ENCODE measurements at places on chromosomes 12 and 14. TPM values are rescaled to one million over a fixed set of nuclear protein-coding genes. Genes with fewer than 3 reads are reported as not detected.

The TPI1 gene
- 743 TPM for total RNA-seq

- DNase-seq: peak; percentile 38
Measured at GRCh38 chr14:34628681-34629135, 1.2 kb downstream of the SNX6 start.

DNA sequence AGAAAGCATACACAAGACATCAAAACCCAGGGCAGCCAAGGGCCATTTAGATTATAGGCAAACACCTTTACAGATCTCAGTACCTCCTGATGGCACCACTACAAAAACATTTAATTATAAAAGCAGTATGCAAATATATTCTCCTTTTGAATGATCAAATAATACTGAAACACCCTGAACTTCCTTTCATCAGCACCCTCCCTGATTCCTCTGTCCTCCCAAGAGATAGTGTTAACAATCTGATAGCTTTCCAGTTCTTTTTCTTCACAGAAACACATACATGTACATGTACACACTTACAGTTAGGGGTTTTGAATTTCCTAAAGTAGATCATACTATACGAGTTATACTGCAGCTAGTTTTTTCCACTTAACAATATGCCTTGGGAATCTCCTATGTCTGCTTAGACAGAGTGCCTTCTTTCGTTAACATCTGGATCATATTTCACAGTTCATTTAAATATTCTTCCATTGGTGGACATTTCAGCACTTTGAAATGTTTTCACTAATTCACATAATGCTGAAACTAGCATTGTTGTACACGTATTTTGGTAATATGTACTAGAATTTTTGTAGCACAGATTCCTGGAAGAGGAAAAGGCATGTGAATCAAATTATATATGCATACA is 35.2 kb downstream of the TDG start:
- DNase-seq: no peak

- DNase-seq: no peak
Measured at GRCh38 chr12:3253682-3254275, 176.6 kb downstream of the TSPAN9 start.

The NFE2 gene
- total RNA-seq: not detected

DNA sequence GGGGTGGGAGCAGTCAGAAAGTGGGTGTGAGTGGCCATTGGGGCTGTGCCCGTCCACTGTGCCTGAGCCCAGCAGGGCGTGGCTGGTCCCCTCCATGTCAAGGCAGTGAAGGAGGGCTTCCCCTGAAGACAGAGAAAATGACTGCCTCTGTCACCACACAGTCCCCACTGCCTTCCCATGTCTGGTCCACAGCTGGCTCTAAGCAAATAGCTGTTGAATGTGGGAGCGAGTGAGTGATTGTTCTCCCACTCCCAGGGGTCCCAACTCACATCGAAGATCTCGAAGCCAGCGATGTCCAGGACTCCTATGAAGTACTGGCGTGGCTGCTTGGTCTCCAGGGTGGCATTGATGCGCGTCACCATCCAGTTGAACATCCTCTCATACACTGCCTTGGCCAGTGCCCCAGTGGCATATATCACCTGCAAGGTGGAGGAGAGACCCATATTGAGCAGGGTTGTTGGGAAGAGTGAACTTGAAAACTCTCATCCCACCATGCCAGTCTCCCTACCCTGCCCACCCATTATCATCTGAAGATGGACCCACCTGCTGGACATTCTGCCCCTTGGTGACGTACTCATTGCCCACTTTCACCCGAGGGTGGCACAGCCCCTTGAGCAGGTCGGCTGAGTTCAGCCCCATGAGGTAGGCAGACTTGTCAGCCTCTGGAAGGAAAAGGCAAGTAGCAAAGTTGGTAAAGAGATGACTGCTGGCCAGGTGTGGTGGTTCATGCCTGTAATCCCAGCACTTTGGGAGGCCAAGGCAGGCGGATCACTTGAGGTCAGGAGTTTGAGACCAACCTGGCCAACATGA is 6.6 kb downstream of the MYH7 start:
- DNase-seq: no peak

DNA sequence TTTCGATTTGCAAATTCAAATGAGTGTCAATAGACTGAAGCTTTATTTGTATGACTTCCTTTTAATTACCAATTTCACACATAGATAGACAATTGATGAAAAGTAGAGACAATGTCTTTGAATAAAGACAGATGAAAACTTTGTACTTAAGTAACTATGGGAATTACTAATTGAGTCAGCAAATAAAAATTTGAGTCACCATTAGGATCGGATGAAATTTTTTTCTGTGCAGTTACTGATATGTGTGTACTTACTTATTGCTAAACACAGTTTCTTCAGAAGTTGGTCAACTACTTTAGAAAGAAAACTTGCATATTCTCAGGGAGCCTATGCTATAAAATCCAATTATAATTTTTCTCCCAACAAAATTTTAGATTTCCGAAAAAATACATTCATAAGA is 224.9 kb upstream of the SLC16A7 start:
- no peak for DNase-seq

- DNase-seq: no peak
Measured at GRCh38 chr12:292186-292585, 29.6 kb upstream of the SLC6A13 start.

DNA sequence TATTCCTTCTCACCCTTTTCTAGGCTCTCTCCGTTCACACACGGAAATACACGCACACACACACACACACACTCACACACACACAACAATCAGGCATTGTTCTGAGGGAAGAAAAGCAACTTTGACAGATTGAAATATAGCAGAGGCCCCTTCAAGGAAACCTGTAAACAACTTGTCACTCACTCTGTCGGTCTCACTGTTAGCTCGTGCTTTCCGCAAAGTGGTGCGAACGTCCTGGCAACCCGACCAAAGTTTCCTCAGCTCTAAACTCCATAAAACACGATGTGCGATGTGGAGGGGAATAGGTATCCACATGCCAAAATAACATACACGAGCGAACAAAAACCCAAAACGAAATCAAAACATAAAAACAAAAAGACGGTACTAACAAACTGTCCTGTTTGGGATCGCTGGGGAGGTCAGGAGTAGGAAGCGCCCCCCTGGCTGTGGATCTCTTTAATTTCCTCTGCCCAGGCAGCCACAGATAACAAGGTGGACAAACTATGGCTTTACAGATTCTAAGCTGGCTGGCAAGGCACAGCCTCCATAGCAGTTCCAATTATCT is 822 bp upstream of the SOX5 start:
- peak; percentile 25 for DNase-seq

The RFX4 gene
- total RNA-seq: not detected

DNA sequence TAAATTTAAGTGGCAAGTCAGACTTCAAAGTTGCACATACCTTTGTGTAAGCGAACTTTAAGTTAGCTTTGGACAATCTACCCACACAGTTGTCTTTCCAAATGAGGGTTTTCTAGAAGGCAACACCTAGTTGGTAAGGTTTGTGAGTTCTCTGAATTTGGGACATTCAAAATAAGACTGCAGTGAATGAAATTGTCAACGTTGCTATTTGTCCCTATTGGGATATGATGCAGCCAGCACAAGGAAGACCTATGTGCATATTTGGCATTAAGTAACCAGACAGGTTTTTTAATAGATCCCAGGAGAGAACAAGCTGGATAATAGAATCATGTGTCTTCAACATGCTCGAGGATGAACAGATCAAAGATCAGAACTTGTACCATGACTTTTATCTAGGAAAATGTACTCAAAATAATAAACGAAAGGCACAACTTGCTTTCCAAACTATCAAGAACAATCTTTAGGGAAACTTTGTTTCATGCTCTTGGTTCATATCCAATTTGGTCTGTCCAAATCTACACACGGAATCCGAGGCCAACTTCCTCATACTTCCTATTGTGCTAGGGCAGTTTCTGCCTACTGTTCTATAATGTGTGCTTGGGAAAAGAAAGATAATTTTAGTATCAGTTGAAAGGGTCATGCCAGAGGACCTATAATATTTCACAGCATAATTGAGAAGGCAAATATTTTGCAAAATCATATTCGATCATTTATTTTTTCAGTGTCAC is 284.2 kb upstream of the SOX5 start:
- peak; percentile 33 for DNase-seq

- DNase-seq: no peak
Measured at GRCh38 chr14:43647302-43647701, 859.8 kb downstream of the FSCB start.

GRCh38 chr12:120007272-120007671 is 18.2 kb downstream of the BICDL1 start:
- DNase-seq: no peak

The MYF6 gene
- not detected for total RNA-seq

DNA sequence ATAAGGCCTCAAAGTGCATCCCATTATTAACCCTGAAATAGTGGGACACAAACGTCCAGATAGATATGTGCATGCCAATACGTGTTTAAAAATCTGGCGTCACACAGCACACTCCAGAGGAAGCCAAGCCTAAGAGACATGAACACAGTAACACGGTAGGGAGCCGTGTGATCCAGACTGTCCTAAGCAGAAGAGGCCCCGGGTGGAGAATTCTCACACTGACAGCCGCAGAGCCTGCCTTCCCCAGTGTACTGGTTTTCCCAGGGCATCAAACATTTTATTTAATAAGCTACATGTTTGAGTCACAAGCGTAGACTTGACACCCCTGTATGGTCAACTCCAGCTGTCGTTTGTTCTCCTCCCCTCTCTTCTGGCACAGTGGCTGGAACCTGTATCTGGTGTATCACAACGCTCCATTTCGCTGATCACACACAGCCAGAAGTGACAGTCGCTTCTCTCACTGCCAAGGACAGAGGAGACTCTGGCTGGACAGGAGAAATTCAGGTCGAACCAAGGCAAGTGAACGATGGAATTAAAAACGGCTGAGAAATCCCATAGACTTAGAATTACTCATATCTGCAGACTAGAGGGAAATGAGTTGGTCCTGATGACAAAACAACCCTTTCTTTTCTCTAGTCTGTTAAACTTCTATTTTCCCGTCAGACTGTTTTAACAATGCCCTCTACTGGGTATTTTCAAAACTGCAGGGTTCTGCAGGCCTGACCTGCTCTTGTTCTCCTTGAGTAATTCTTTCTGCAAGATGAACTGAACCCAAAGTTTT is 359.9 kb downstream of the RGS6 start:
- peak; percentile 42 for DNase-seq

DNA sequence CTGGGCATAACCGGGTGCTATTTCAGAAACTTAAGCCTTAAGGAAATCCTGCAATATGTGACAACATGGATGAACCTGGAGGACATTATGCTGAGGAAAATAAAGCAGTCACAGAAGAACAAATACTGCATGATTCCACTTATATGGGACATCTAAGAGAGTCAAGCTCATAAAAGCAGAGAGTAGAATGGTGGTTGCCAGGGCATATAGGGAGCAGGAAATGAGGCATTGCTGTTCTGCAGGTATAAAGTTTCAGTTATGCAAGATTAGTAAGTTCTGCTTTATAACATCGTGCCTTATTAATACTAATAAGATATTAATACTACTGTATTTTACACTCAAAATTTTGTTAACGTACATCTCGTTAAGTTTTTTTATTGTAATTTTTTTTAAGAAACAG is 124.2 kb upstream of the ATF1 start:
- DNase-seq: no peak

GRCh38 chr12:67096533-67097318 is 172.4 kb upstream of the CAND1 start:
- no peak for DNase-seq

DNA sequence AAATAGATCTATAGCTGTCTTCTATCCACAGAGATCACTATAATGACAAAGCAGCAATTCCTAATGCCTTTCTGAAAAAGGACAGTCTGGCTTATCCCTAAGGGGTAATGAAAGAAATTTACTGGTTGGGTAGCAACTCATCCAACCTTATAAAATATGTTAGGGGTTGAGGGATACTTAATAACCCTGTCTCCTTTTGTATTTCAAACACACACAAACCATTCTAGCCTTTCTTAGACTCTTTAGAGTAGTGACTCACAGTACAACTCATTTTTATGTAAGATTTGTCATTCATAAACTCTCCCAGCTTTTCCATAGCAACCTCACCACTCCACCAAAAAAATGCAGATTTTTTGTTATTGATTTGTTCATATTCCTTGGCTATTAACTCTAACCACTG is 167.9 kb downstream of the FSCB start:
- no peak for DNase-seq

The BIN2 gene
- total RNA-seq: not detected

DNA sequence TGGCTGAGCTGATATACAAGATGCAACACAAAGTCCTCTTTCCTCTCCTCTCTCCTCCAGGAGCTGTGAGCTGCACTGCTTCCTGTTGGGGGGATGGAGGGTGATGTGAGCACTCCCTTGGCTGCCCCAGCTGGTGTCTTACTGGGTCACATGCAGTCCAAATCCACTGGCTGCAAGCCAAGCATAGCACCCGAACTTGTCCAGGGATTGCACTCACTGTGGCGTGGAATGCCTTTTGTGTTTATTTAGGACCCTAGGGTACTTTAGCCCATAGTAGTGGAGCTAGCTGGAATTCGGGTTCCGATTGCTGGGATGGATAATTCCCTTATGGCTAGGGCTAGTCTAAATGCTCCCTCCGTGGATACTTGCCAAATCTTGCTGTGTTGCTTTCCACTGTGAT is 424.9 kb upstream of the SYT1 start:
- DNase-seq: no peak

The NKX2-1 gene
- not detected for total RNA-seq

The PRB2 gene
- total RNA-seq: not detected

The BHLHE41 gene
- total RNA-seq: 0.85 TPM

DNA sequence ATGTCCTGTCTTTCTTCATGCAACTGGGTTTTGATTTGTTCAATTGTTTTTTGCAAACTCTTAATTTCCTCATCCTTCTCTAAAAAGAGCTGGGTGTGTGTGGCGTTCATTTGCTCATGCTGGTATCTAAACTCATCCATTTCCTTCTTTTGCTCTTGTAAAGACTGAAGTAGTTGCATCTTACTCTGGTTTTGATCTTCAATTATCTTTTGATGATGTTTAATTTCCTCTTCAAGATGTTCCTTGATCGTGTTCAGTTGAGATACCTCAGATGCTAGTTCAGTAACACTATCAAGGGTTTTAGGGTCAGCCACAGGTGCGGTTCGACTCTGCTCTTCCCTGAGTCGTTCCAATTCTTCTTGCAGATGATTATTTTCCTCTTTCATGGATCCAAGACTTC is 34.8 kb downstream of the TRIP11 start:
- no peak for DNase-seq

GRCh38 chr12:78726854-78727253 is 137.7 kb upstream of the SYT1 start:
- DNase-seq: no peak

The KRT79 gene
- total RNA-seq: not detected

Measured in dermis blood vessel endothelial cell (primary cell).